GM04504 (cell line): ENCODE measurements at places on chromosomes 2 and 18.

DNA sequence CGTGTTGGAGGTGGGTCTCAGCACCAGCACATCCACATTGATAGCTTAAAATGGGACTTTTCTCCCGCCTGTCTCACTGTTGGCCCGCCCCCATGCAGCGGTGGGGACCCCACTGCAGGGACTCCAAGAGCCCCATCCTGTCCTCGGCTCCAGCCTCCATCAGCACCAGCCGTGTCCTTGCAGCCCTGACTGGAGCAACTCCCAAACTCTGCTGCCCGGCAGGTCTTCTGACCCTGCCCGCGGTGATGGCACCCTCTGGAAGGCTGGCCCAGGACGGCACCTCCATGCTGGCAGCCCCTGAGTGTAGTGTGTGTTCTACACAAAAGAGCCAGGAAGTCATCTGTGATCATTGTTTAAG is 41.6 kb upstream of the KCNG2 start:
- DNase-seq, result no peak

DNA sequence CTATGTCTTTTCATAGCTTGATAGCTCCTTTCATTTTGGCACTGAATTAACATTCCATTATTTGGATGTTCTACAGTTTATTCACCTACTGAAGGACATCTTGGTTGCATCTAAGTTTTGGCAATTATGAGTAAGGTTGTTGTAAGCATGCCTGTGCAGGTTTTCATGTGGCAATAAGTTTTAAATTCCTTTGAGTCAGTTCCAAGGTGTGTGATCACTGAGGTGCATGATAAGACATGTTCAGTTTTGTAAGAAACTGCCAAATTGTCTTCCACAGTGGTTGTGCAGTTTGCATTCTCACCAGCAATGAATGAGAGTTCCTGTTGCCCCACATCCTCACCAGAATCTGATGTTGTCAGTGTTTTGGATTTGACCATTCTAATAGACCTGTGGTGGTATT is 24.2 kb downstream of the XDH start:
- DNase-seq, result no peak

DNA sequence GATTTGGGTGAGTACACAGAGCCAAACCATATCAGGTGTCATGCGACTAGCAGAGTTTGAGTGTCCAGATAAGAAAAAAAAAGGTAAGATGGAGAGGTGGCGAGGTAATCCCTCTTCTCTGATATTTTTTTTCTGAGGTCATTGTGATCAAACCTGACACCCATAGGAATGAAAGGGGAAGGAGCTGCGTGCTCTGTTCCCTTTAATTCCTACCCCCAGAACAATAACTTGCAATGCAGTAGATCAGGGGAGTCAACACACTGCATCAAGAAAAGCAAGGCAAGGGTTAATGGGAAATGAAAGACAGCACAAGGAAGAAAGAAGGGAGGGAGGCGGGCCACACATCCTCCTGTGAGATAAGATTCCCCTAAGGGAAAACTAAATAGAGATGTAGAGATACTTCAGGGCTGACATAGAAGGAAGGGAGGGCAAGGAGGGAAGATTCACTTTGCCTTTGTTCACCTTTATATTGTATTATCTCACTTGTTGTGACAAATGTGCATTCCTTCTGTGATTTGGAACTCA is 132.8 kb downstream of the CD226 start:
- no peak for DNase-seq

DNA sequence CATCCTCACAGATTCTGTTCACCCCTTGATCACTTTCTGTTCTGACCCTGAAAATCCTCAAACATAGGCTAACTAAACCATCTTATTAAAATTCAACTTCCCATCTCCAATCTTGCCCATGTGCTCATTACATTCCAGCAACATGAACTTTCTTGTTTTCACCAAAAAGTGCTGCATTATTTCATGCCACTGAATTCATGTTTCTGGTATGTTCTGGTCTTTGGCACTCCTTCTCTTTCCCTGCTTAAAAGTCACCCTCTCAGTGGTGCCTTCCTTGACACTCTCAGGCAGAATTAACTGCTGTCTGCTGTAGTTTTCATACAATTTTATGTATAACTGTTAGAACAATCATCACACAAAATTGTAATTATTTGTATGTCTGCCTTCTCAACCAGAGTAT is 247.7 kb upstream of the RBMS1 start:
- no peak for DNase-seq

GRCh38 chr2:227472265-227473121 is 537 bp downstream of the AGFG1 start:
- DNase-seq, result no peak

- peak; percentile 28 for DNase-seq
These were observed 46.9 kb downstream of the UXS1 start for GRCh38 chr2:106147159-106147558.

- DNase-seq, result no peak
These were observed 23.9 kb downstream of the PMAIP1 start for GRCh38 chr18:59923539-59924196.

DNA sequence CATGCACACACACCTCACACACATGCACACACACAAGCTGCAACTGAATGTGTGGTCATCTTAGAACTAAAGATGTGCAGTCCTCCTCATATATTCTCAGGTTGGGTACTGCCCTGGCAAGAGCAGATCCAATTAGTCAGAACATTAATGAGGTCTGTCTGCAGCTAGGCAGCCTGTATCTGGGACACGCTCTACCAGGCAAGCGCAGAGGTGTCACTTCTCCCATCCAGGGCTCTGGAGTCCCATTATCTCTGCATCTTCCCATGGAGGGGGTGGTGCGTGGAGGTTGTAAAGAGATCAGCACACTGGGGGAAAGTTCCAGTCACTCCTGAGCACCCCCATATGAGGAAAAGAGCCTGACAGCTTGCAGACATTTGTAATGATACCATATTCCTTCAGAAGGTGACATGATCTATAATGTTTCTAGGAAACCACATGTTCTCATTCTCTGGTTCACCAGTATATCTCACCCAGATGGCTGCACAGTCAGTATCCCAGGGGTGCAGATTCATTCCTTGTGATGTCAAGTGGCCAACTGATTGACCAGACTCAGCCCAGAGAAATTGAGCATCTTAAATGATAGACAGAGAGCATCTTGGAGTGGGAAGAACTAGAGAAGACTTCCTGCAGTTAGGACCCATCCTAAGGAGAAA is 95.4 kb downstream of the RTN4 start:
- DNase-seq, result no peak

DNA sequence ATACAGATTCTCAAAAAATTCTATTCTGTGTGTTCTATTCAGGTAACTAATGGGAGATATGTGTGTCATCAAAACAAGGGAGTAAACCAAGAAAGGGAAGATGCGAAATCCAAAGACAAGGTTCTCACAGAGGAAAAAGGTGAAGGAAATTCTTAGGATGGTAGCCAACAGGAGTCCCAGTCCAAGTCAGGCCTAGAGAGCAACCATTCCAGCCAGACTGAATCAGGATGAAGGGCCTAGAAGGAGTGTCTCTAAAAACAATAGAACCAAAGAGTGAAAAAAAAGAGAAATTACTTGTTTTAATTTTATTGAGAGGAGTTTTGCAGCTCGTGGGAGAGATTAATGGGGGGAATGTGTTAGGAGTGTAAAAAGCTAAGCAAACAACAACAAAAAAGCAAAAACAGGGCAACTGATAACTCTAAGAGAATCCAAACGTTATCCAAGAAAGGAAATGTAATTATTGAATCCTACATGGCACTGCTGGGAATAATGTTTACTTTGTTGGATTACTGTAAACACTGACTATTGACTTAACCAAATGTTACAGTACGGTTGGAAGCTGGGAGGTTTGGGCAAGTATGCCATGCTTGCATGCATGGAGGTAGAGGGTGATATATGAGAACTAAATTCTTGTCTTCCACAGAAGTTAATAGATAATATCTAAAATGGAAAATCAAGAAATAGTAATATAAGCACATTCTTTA is 12.3 kb downstream of the MAP3K20 start:
- DNase-seq, result no peak

GRCh38 chr2:120066800-120067547 is 54.1 kb downstream of the EPB41L5 start:
- no peak for DNase-seq

- no peak for DNase-seq
These were observed 53.1 kb downstream of the APOB start for GRCh38 chr2:20990442-20991430.

GRCh38 chr2:11571170-11571569 is 37.3 kb downstream of the GREB1 start:
- no peak for DNase-seq

DNA sequence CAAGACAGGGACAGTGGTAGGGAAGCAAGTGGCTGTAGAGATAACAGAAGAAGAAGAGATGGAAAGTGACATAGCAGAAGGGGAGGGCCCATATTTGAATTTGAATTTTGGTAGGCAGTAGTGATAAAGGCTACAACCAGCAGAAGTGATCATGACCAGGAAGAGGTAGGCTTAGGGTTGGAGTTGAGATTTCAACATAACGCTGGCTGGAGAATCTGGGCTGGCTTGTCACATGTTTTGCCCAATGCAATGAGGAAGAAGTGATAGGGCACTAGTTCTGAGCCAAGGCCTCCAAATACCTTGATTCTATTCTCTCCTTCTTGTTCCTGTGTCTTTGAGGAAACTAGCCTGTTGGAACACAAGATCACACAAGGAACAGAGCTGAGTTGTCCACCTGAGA is 69.4 kb downstream of the SCG2 start:
- no peak for DNase-seq

DNA sequence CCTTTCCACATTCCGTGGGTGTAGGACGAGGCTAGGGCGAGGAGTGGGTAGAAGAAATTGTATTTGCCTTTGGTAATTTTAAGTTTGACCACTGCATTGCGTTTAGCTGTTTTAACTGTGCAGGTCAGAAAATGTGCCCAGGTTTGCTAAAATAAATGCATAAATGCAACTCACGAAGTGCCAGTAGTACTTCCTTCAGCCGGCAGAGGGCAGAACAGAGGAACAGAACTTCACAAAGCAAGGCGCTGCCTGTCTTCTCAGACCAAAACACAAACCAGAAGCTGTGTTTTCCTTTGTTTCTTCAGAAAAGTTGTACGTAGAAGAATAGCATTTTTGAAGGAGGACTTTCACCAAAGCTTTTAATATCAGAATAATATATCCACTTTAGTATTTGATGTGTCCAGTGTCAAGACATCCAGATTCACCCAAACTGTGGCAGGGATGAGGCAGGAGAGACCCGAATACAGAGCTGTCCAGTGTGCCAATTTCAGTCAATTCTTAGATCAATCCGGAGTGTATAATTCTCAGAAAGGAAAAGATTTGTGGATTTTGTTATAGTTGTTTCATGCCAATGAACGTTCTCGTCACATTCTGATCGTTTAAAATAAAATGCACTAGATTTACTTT is 348.6 kb downstream of the DLGAP1 start:
- peak; percentile 18 for DNase-seq

DNA sequence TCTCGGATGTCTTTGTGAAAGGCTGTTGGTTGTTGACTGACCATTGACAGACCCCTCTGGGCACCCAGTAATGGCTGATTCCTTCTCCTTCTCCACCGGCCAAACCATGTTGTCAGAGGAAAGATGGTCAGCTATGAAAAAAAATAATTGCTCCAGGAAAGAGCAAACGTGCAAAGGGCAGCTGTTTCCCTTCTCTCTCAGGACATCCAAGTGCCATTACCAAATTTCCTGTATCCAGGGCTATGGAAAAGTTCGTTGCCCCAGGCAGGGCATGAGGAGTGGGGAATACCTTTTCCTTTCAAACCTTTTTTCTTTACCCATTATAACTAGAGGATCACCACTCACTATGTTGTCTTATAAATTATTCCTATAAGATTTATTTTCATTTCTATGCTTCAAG is 321.5 kb upstream of the HNRNPA3 start:
- no peak for DNase-seq

GRCh38 chr2:174446531-174446930 is 40.3 kb downstream of the GPR155 start:
- no peak for DNase-seq

DNA sequence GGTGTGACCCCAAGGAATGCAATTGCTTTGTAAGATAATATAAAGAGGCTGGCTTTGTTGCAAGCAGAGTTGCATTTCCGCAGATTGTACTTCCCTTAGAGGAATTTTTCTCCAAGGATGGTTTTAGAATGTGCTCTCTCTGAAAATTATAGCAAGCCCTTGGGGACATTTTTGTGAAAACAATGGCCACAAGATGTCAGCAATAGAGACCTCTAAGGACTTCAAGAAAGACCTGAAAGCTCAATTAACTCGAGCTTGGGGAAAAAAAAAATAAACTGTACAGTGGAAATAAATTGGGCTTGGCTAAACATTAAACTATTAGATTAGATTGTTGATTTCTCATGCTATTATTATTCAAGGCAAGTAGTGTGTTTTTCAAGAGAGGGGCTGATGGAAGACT is 81.3 kb upstream of the KYNU start:
- DNase-seq, result no peak

GRCh38 chr2:185466915-185467314 is 271.7 kb upstream of the FSIP2 start:
- no peak for DNase-seq

GRCh38 chr2:187051350-187051749 is 202.4 kb upstream of the ZSWIM2 start:
- no peak for DNase-seq

DNA sequence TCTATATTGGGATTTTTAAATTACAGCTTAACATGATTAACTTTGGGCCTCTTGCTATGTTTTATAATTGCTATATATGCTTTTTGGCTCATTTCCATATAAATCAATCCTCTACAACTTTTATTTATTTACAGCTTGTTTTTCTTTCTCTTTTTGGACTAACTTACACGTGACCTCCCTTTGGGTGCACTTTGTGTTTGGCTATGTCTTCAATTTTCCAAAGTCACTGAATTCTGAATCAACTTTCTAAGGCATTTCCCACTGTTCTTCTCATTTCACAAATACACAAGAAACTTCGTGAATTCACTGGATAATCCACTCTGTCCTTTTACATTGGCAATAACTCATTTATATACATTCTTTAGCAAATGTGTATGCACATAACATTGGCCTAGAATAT is 5.4 kb upstream of the CPS1 start:
- no peak for DNase-seq

DNA sequence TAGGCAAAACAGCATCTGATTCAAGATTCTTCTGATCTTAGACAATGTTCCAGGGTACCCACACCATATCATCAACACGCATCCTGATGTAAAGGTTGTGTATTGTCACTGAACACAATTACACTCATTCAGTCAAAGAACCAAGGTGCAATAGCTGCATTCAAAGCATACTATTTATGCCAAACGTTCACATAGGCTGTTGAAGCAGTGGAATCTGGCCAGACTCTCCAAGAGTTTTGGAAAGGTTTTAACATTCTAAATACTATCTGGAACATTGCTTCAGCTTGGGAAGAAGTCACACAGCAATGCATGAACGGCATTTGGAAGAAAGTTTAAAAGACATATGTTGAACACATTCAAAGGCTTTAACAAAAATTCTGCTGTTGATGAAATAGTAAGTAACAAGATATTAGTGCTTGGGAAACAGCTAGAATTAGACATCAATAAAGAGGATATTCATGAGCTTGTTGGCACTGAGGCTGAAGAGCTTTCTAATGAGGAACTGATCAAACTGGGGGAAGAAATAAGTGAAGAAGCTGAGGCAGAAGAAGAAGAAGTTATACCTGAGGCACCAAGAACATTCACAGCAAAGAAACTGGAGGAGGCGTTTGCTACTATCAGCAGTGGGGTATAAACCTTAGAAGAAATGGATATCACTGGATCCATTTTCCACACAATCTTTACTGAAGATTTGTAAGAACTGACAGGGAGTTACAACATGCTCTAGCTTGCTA is 47.6 kb upstream of the MSH6 start:
- DNase-seq, result no peak
